ENCODE measurements at places on chromosomes 12 and 14.

- no peak for DNase-seq
Measured at GRCh38 chr12:123986374-123986965, 13.5 kb downstream of the ZNF664 start.

- no peak for DNase-seq
Measured at GRCh38 chr14:32010604-32011125, 66.4 kb upstream of the ARHGAP5 start.

GRCh38 chr14:100025111-100025510, 40.1 kb upstream of the EVL start:
- no peak for DNase-seq

DNA sequence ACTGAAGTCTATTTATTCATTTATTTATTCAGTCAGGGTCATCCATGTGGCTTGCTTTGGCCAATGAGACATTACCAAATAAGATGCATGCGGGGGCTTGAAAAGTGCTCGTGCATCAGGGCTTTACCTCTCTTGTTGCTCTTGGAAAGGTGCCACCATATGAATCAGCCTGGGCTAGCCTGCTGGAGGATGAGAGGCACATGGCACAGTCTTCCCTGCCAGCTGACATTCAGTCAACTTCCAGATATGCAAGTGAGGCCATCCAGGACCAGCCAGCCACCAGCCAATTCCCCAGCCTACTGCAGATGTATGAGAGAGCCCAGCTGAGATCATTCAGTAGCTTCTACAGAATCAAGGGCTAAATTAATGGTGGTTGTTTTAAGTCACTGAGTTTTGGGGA, 105.2 kb upstream of the RPH3A start:
- no peak for DNase-seq

DNA sequence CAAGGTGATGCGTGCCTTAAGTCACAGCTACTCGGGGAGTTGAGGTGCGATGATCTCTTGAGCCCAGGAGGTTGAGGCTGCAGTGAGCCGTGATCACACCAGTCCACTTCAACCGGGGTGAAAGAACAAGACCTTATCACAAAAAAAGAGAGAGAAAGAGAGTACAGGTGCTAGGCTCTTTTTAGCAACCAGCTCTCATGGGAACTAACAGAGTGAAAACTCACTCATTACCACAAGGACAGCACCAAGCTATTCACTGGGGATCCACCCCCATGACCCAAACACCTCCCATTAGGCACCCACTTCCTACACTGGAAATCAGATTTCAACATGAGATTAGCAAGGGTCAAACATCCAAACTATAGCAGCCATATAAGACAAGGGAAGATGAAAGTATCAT, 164.2 kb downstream of the NDUFA12 start:
- no peak for DNase-seq

DNA sequence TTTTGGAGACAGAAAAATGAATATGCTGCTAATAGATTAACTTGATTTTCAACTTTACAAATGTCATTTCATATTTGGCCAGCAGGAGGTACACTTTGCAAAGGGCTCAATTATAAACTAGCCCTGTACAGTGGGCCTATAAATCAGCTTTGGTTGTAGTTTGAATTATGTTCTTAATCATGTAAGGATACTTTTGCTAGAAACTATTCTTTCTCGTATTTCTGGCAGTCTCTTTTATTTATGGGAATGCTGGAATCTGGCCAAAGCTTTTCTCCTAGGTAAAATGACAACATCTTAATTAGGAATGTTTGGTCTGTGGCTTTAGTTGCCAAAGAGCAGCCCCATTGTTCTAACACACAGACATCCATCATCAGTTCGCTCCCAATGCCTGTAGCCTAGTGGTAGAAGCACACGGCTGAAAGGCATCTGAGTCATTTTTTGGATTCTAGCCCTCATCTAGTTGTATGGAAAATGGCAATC, 1322.3 kb upstream of the SEL1L start:
- no peak for DNase-seq

DNA sequence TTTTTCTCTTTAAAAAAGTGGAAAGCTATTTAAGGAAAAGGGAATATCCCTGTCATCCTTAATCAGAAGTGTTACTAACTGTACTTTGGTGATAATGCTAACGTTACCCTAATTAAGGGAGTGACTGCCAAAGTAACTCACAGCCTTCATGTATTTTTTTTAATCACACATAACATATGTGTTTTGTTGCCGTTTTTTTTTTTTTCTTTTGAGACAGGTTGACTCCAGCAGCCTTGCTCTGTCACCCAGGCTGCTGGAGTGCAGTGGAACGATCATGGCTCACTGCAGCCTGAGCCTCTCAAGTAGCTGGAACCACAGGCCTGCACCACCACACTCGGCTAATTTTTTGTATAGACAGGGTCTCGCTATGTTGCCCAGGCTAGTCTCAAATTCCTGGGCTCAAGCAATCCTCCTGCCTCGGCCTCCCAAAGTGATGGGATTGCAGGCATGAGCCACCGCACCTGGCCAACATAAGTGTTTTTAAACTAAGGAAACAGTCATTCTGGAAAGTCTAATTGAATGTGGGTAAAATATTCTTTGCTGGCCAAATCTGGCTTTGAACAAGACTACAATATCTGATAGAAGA, 56.5 kb downstream of the HECTD4 start:
- no peak for DNase-seq

DNA sequence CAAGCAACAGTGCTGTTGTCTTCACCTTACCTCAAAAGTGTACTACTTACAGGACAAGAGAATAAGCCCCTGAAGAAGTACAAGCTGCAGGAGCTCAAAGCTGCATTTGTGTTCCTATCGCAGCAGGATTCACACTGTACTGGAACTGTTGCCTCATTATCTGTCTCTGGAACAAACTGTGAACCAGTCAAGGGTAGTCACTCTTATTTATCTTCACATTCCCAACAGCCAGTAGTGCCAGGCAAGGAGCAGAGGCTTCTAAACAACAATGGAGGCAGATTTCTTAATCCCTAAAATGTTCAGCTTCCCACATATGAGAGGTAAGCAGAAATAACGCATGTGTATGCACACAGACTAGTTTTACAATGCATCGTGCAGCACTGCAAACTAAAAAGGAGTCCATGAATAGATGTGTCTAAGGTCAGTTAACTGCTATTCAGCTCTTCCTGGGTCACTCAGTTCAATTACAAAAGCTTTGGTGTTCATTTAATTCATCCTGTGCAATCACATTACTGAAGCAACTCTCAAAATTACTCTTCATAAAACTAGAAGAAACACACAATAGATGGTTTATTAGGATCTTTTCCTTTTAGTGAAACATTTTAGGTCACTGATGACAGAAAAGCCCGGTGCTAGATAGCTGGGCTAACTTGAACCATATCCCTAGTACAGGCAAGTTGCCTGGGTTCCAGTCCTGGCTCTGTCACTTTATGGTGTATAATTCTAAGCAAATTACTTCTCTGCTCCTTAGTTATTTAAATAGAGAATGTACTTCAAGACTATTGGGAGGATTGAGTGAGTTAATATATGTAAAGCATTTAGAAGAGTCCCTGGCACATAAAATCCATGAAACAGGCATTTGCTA, 2.7 kb downstream of the APPL2 start:
- DNase-seq: no peak

GRCh38 chr12:50043854-50044253, 13.5 kb upstream of the ASIC1 start:
- DNase-seq: no peak

- DNase-seq: no peak
Measured at GRCh38 chr12:24597580-24597979, 351.3 kb downstream of the BCAT1 start.

DNA sequence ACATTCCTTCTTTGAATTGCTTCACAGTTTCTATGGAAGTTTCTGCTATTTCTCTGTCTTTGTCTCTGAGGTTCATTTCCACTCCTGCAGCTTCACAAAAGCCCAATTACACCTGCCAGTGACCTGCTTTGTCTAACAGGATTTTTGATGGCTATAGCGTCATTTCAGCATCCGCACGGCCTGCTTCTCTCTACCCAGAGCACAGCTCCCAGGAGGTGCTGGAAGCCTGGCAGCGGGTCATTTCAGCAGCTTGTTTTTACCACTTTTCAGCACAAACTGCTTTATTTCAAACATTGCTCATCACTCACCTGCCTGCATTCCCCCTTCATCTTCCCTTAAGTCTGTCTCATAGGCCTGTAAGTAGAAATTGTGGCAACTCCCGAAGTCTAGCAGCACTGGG, 434.5 kb upstream of the GARIN6 start:
- DNase-seq: no peak

- no peak for DNase-seq
Measured at GRCh38 chr14:20501346-20501745, 4.0 kb upstream of the RNASE10 start.

- DNase-seq: no peak
Measured at GRCh38 chr14:63761351-63762117, 33.7 kb upstream of the SGPP1 start.

- DNase-seq: no peak
Measured at GRCh38 chr12:75816897-75817296, 214.7 kb downstream of the PHLDA1 start.

GRCh38 chr14:99316281-99317163, 44.5 kb upstream of the BCL11B start:
- DNase-seq: no peak

GRCh38 chr12:3795492-3796133, 42.7 kb upstream of the CRACR2A start:
- DNase-seq: peak; percentile 39

GRCh38 chr14:53953002-53953827, 3.4 kb downstream of the BMP4 start:
- peak; percentile 23 for DNase-seq

GRCh38 chr14:94532447-94532846, 23.2 kb upstream of the SERPINA12 start:
- no peak for DNase-seq

DNA sequence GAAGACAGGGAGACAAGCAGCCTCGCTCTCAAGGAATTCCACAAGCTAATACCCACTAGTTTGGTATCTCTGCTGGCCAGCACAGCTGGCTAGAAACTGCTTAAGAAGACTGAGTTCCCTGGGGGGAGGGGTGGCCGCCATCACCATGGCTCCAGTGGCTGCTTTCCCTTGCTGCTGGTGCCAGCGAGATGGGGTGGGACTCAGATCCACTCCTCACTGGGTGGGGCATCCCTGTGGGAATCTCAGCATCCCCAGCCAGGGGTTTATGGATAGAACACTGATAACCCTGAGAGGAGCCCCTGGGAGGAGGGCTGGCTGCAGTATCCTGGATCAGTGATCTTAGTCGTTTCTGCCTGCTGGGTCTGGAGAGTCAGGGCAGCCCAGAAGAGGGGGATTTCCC, 170.6 kb upstream of the MDGA2 start:
- no peak for DNase-seq

DNA sequence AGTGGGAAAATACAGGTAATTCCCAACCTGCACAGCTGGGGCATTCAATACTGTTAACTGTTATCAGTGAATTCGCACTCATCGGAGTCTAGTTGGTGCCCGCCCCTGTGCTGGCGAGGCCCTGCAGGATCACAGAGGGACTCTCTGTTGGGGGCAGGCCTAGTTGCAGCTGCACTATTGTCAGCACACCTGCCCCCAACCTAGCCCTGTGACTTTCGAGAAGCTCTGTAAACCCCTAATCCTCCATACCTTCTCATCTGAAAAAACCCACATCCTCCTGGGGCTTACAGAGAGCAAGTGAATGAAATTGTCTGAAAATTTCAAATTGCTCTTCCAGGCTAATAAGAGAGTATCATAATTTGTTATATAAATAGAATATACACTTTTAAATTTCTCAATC, 132.2 kb upstream of the NUDT4 start:
- DNase-seq: no peak

- peak; percentile 51 for DNase-seq
Measured at GRCh38 chr12:88946372-88946997, 366.2 kb upstream of the KITLG start.

- no peak for DNase-seq
Measured at GRCh38 chr12:98644433-98644711, 216 bp downstream of the IKBIP start.

- no peak for DNase-seq
Measured at GRCh38 chr12:124866883-124867400, 3.3 kb upstream of the SCARB1 start.

GRCh38 chr12:47751561-47751960, 7.1 kb downstream of the RAPGEF3 start:
- no peak for DNase-seq

DNA sequence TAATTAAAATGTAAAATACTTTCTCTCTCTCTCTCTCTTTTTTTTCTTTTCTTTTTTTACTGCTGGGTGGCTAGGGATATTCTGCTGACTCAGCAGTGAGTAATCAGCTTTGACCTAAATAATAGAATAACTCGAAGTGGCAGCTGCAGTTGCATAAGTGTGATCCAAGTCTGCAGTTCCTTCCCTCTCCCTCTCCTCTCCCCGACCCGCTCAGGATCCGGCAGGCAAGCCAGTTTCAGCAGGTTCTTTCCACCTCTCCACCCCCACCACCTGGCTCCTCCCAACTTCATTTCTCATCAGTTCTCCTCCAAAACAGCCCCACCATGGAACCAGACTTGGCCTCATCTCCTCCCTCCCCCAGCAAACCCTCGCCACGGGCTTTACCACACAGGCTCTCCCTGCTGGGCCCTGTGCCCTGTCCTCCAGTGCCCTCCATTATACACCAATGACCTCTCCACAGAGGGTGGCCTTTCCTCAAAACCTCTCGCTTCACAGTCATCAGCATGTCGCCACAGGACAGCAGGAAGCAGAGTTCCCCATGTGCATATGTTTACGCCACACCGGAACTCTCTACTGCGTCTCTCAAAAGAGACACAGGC, 22.4 kb downstream of the SLC7A8 start:
- DNase-seq: no peak

- no peak for DNase-seq
Measured at GRCh38 chr14:33642080-33642479, 308.8 kb downstream of the EGLN3 start.

DNA sequence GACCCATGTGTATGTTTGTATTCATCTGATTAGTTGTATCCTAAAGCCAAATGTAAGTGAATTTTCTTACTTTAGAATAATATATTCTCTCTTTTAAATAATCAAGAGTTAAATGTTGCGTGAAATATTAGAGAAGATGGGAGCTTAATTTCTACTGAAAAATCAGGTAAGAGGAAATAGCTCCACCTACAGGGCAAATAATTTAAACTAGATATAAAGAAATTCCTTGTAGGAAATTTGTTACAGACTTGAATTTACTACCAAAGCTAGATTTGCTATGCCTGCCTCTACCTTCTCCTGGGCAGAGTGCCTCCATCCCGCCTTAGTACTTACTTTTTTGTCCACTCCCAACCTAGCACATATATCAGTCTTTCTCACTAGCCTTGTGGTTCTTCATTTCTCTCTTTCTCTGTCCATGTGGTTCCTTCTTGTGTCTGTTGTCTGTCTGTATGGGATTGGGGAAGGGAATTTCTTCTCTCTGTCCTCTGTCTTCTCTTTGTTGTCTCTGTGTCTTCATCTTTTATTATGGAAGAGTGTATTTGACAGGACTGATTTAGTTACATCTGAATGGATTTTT, 44.7 kb downstream of the PALS1 start:
- DNase-seq: no peak

GRCh38 chr12:64039281-64039871, 182.7 kb downstream of the KICS2 start:
- peak; percentile 19 for DNase-seq

All from NCI-H187 (cell line).